Urothelium cell line (cell line): ENCODE measurements at places on chromosomes 13 and 19.

- DNase-seq: no peak
Observed at GRCh38 chr13:95059306-95059705, 241.9 kb downstream of the ABCC4 start.

DNA sequence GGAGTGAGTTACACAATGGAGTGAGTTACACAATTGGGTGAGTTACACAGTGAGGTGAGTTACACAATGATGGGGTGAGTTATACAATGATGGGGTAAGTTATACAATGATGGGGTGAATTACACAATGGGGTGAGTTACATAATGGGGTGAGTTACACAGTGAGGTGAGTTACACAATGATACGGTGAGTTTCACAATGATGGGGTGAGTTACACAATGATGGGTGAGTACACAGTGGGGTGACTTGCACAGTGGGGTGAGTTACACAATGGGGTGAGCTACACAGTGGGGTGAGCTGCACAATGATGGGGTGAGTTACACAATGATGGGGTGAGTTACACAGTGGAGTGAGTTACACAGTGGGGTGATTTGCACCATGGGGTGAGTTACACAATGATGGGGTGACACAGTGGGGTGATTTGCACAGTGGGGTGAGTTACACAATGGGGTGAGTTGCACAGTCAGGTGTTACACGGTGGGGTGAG is 52.5 kb upstream of the GAS6 start:
- DNase-seq: no peak

DNA sequence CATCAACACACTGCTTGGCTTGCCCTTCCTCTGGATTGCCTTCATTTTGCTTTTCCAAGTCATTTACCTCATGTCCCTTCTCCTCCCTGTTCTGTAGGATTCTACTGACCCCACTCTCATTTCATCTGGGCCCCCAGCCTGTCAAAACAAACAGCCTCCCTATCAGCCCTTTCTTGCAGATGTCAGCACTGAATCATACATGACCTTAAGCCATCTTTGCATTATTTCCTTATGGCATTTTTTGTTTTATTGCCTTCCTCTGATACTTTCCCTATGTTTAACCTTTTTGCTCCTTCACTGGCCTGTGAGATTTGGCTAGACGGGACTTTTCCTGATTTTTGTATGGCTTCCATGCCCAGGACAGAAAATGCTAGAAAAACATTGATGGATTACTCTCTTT is 8.7 kb downstream of the LRCH1 start:
- no peak for DNase-seq

DNA sequence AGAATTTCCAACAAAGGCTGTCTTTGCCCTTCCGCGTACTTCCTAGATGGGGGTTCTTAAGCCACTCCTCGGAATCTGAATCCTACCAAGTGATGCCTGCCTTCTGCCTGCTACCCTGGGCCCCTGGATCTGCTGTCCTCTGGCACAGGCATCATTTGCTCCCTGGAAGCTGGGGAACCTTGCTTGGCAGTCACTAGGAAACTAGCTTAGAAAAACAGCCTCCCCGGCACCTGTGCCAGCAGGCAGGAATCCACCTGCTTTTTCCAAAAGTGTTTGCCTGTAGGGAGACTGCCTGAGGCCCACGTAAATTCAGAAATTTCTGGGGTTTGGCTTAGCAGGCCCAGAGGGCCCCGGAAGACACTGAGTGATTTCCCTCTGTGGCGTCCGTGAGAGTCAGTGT is 442.4 kb downstream of the TSHZ3 start:
- no peak for DNase-seq

DNA sequence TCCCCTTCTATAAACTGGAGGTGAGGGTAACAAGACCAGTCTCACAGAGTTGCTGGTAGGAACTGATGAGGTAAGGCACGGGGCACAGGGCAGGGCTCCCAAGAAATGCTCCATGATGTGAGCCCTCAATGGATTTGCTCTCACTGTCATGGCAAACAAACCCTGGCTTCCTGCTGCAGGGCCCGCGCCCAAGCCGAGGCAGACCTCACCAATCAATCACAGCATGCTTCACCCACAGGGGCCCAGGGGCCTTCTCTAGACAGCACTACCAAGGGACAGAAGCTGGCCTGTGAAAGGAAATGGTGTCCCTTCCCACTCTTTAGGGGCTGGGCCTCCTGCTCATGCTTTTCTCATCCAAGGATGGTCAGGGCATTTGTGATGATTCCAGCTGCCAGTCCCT is 25.9 kb upstream of the PLA2G4C start:
- no peak for DNase-seq

- DNase-seq: no peak
Observed at GRCh38 chr13:65540175-65540574, 1690.0 kb downstream of the PCDH9 start.
